Stimulated activated CD8-positive, alpha-beta memory T cell treated with anti-CD3 and anti-CD28 coated beads, Interleukin-7, amount 100 ng/mL, for 1 hour (primary cell): ENCODE measurements at places on chromosomes 5 and 9.

- no peak for DNase-seq
These were observed 204.1 kb upstream of the SEMA6A start for GRCh38 chr5:116778651-116779280.

DNA sequence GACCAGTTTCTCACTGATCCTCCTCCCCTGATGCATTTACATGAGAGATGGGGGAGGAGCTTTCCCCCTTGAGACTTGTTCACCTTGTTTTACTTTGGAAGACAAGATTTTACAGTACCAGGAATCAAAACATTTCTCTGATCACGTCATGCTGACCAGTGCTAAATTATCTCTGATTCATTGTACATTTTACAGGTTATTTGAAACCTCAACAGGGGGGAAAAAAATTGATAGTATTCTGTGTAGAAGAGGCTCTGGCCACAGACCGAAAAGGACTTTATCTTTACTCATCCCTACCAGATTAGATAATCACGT lies 133.9 kb downstream of the GRIA1 start:
- no peak for DNase-seq

DNA sequence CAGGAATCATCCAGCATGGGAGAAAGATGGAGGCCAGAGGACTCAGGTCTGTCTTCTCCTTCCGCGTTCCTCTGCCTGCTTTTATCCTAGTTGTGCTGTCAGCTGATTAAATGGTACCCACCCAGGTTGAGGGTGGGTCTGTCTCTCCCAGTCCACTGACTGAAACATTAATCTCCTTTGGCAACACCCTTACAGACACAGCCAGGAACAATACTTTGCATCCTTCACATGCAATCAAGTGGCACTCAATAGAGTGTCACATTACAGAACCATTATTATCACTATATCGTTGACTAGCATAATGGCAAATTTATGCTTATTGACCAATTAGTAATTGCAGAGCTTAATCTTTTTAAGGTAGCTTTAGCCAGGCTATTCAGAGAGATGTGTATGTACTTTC lies 64.8 kb downstream of the UNC13B start:
- DNase-seq, result no peak

GRCh38 chr9:103304797-103305196 lies 309.7 kb downstream of the CYLC2 start:
- no peak for DNase-seq

- DNase-seq, result no peak
These were observed 13.2 kb downstream of the SPINK1 start for GRCh38 chr5:147818290-147818689.

DNA sequence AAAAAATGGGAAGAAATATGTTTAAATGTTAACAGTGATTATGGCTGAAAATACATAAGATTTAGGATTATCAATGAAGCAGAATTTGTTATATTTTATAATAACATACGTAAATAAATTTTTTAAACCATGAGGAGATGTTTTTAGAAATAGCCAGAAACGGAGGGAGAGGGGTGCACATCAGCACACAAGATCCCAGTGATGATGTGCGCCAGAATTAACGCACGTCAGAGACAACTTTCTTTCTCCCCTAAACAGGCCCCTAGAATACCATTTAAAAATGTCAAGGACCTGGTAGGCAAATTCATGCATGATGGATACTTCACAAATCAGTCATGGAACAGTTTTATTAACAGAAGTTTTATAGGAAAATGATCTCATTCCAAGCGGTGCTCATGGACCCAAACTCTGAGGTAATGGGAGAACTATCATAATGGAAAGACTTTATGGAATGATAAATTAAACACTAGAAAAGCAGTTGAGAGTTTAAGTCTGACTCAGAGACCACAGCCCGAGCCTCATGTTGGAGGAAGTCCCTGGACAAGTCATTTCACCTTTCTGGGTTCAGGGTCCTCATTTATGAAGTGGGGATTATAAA lies 258.9 kb upstream of the GAS1 start:
- DNase-seq, result no peak
